ENCODE measurements at places on chromosomes 6 and 20.

DNA sequence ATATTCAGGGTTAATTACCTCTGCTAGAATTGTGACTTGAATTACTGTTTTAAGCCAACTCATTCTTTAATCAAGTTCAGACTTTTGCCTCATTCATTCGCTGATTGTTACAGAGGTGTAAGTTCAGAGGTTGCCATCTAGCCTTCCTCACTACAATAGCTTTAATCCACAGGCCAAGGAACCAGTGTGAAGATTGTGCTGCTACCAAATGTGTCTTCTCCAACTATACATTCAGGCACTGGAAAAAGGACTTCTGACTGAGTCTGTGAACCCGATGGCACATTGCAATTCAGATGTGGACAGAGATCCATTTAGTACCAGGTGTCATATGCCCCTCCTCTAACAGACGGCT is 111.2 kb upstream of the ADGRF1 start:
- DNase-seq, result no peak

DNA sequence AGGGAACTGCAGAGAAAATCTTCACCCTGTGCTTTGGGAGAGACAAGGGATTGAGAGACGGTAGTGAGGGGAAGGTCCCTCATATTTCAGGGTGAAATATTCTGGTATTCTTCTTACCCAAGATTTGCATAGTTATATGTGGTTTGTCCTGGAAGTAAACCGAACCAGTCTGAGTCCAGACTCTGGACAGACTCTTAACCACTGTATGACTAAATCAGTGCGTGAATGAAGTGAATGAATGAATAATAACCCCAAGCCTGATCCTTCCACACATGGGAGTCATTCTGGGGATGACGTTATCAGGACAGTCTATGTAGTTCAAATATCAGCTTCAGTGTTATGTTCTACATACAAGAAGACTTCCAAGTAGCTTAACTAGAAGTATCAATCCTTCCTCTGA is 690.7 kb downstream of the KIF16B start:
- DNase-seq, result no peak

GRCh38 chr6:69098910-69099309 is 463.8 kb downstream of the ADGRB3 start:
- DNase-seq, result no peak

DNA sequence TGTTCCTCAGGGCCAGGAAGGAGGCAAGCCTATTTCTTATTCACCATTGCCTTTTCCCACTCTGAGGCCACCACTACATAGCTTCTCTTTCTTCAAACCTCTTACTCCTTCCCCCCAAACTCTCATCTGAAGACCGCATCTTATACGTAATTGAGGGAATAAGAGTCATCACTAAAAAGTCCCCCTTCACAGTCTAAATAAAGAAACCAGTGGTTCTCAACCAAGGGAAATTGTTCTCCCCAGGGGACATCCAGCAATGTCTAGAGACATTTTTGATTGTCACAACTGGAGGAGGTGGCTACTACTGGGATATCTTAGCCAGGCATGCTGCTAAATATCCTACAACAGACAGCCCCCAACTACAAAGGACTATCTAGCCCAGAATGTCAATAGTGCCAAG is 327.6 kb upstream of the CNR1 start:
- DNase-seq, result no peak

DNA sequence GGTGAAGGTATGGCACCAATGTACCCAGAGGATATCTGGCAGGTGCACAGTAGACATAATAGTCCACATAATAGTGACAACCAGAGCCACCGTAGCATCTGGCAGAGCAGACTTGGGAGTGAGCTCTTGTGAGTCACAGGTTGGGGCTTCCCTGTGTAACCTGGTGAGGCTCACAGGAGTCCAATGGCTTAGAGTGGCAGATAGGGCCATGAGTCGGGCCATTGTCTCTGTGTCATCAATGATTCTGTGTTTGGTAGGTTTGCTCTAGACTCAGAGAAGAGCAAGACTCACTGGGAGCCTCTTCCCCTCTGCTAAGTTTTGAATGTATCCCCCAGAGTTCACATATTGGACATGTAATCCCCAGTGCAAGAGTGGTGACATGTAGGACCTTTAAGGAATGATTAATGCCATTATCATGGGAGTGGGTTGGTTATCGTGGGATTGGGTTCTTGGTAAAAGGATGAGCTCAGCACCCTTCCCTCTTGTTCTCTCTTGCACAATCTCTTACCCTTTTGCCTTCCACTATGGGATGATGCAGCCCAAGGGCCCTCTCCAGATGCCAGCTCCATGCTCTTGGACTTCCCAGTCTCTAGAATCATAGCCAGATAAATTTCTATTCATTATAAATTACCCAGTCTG is 22.6 kb upstream of the SIRPA start:
- DNase-seq, result no peak

- peak; percentile 54 for DNase-seq
These were observed 140.1 kb downstream of the REV3L start for GRCh38 chr6:111342913-111343312.

DNA sequence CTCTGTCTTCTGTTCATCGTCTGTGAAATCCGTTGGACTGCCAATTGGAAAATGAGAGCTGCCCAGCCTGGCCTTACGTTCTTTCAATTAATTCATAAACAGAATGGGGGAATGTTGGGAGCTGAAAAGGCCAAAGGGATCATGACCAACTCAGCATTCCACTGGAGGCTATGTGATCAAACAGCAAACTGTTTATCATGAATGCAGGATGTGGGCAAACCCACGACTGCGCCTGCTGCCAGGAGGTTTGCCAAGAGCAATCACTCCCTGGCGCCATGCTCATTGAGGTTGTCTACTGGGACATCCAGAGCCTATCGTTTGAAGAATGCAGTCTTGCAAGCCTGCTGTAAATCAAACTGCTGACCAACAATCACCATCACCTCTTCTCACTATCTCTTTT is 9.3 kb upstream of the FKBP1A start:
- DNase-seq, result peak; percentile 60

DNA sequence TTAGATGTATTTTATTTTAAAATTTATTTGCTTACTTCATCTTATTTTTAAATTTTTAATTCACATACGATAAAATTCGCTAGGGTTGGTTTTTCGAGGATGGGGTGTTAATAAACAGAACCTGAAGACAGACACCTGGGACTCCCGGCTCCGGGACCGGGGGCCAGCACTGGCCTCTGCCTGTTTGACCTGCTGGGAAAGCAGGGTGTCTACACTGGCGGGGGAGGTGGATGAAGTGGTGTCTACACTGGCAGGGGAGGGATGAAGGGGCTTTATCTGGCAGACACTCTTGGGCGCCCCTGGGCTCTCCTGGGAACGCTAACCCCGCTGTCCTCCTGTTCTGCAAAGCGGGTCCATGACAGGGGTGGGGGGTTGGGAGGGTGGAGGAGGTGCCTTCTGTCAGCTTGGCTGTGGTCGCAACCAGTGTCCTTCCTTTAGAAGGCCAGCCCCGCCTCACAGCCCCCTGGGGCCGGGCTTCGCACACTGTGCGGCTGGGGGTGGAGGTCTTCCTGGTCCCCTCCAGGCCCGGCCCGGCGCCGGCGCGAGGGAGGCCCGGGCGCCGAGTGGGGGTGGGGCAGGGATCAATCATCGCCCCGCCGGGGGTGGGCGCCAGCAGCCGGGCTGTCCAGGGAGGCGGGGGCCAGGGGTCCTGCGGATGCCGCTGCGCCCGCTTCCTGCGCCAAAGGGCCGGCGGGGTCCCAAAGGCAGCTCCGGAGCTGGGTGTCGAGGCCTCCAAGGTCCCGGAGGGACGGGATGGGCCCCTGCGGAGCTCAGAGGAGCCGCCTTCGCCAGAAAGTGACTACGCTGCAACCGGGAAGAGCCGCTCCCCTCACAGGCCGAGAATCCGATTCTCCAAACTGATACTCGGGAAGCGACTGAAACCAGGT is 1.8 kb downstream of the GATA5 start:
- no peak for DNase-seq
